BE2C (cell line): ENCODE measurements at places on chromosomes 7 and 10.

- no peak for DNase-seq
These were observed 47.5 kb downstream of the RNF133 start for GRCh38 chr7:122651451-122651850.

DNA sequence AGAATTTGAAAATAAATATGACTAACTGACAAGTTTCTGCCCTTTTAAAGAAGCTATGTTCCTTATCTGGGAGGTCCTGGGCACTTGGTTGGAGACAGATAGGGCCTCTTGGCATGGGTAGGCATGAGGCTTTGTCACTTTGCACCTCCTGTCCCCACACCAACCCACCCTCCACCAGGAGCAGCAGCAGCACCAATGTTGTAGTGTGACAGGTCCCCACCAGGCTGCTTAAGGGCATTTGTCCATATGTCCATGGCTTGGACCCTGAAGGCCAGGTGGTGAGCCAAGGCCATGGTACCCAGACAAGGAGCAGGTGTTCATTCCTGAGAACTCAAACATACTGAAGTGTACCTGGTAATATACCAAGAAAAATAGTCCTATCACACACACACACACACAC lies 629.1 kb downstream of the ACTR3B start:
- no peak for DNase-seq

- DNase-seq, result peak; percentile 83
These were observed 163.0 kb upstream of the KLF14 start for GRCh38 chr7:130896898-130897514.

DNA sequence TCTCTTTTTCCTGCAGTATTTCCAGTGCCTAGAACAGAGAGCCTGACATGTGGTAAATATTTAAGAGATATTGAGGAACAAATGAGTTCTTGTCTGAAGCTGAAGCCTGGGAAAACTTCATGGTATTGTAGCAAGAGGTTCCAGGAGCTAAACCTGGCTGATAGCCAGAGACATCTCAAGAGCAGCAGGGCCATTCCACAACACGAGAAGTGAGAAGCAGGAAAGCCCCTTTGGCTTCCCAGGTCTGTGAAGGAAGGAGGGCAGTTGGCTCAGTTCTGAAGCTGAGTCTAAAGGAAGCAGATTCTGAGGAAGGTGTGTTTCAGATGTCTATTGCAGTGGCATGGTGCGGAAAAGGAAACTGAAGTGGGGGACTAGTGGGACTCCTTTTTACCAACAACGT lies 63.8 kb upstream of the FAM204A start:
- DNase-seq, result no peak

- no peak for DNase-seq
These were observed 62.3 kb upstream of the TMEM254 start for GRCh38 chr10:80015911-80016830.

DNA sequence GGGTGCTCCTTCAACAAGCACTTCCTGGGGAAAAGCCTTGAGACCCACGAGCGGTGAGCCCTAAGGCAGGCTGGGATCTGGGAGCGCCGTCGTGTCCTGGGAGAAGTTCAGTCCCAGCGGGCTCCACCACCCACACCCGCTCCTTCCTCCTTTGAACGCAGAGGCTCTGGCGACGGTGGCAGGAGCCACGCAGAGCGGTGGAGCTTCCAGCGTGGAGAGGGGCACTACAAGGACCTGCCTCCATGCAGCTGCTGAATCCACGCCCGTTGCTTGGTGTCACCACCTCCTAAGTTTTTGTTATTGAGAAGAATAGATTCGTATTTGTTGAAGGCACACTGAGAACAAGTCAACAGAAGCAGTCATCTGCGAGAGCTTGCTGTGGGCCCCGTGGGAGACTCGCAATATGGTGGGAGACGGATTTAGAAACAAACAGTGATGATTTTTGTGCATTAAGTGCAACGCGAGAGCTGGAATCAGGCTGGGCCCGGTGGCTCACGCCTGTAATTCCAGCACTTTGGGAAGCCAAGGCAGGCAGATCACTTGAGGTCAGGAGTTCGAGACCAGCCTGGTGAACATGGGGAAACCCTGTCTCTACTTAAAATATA lies 60.1 kb upstream of the SDK1 start:
- no peak for DNase-seq

GRCh38 chr7:117008886-117009531 lies 55.7 kb downstream of the ST7 start:
- DNase-seq, result no peak

DNA sequence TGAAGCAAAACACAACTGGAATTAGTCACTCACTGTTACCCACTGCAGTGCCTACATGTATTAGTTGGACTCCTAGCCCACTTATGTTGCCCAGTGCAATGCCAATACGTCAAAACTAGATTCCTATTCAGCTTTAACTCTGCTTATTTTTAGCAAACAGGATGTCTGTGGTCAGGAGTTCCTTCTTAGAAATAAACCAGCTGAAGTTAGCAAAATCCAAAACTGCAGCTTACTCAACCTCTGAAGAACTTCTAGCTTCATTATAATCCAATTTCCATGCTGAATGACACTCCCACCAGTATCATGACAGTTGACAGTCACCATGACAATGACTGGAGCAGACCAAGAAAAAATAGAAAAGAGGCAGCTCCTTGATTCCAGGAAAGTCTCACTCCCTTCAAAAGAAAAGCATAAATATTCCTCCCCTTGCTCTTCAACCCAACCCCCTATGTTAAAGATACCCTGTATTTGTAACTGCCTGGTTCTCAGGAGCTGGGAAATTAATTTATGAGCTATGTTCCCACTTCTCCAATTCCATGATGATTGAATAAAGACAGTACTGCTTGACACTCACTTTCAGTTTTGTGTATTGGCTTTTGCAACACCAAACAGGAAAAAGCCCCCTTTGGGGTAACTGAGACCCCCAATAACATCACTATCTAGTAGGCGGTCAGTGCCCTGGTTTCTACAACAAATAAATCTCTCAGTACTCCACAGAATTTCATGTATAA lies 327.4 kb downstream of the SORCS1 start:
- DNase-seq, result no peak

DNA sequence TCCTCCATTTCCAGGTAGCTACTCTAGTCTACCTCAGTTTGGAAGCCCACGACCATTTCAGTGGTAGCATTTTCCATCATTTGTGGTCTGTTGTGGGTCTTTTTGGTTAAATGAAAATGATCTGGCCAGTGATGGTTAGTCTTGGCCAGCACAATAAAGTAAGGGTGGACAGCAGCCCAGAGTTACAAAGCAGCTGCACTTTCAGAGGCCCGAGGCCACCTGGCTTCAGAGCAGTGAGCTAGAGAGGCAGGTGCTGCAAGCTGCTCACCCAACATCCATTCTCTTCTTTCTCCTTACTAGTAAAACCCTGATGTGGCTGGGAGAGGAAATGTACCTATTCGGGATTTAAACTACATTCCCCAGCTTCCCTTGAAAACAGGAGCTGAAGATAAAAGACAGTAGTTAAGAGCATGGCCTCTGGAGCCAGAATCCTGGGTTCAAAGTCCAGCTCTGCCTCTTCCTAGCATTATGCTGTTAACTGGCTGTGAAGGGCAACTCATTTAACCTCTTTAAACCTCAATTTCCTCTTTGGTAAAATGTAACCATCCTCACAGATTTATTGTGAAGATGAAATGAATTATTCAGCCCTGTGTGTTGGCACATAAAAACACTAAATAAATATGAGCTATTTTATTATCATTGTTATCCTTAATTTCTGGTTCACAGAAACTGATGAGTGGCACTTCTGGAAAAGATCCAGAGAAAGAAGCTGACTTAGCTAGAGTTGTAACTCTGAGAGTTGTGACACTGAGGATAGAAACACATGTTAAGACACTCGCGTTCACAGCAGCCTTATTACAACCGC lies 517.4 kb downstream of the PARD3 start:
- DNase-seq, result no peak

- DNase-seq, result no peak
These were observed 33.0 kb downstream of the EN2 start for GRCh38 chr7:155490697-155491628.

- DNase-seq, result no peak
These were observed 14.3 kb downstream of the RHEB start for GRCh38 chr7:151505433-151505832.

- no peak for DNase-seq
These were observed 11.1 kb downstream of the STAM start for GRCh38 chr10:17655009-17655408.

DNA sequence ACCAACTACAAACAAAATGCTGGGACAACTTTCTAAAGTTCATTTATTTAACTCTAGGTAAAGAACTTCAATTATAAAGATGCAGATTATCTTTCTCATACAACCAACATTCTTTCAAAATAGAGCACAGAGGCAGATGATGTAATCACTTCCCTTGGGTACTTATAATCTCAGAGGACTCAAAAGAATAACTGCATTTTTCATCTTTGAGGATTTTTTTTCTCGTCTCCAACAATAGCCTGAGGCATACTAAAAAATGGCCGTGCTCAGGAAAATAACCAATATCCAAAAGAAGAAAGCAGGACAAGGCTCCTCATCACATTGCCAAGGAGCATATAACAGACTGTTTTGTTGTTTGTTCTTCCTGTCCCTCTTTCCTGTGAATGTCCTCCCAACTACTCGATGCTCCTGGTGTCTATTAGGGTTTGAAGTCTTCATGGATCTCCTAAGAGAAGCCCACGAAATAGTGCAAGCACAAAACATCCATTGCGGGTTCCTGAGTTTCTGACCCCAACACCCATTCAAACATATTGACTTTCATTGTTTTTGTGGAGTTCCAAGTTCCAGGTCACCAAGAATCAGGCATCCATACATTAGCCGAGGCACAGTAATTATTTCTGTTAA lies 182.9 kb downstream of the SORCS1 start:
- no peak for DNase-seq
